ENCODE measurements at places on chromosomes 2 and 18. TPM values are rescaled to one million over a fixed set of nuclear protein-coding genes. Genes with fewer than 3 reads are reported as not detected.

- no peak overlapping the region for H3K27ac ChIP-seq
- H3K27me3 ChIP-seq: no peaks in the 10 kb centered on the region
- no peak for DNase-seq
Observed at GRCh38 chr2:156619021-156619539, 182.9 kb downstream of the GPD2 start.

The ALPP gene
- 0.08 TPM for total RNA-seq

DNA sequence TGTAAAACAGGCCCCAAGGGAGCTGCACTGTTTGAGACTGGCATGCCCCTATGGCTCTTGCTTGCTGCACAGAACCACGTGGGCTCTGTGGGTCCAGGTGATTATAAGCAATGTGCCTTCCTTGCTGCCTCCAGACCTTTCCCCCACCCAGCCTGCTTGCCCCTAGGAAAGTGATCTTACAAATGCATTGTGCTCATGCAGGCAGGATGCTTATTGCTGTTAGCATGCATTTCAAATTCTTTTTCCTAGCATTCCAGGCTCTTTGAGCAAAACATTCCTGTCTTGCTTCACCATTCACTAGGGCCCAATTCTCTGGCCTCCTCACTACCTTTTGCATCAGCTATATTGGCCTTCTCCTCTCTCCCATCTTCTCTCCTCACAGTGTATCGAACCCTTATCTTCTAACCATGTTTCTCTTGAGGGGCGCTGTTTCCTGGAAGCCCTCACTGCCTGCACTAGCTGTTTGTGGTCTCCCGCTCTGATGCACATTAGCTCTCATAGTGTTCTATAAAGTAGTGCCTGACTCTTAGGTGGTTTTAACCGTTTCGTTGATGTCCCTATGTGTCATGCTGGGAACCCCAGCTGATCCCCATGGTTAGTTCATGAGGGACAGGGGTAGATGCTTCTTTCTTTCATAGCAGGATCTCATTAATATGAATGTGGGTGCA is 152.9 kb upstream of the EPAS1 start:
- H3K27me3 ChIP-seq: no peaks in the 10 kb centered on the region
- H3K4me1 ChIP-seq: no peaks in the 10 kb centered on the region
- DNase-seq: no peak
- H3K36me3 ChIP-seq: peaks cover 4% of the 10 kb centered on the region

The NCKAP5 gene
- total RNA-seq: not detected

The NAT8 gene
- total RNA-seq: not detected

DNA sequence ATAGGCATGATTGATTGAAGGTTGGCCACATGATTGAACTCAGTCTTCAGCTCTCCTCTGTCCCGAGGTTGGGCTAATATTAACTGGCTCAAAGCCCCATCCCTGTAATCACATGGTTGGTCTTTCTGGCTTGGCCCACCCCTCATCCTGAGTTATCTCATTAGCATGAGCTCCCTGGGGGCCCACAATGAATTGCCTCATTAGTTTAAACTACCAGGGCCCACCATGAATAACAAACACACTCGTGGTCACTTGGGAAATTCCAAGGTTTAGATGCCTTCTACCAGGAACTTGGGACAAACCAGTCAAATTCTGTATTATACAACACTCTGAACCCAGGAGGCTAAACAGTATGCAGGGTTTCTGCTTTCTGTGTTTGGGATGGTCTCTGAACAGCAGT is 121.7 kb upstream of the B3GNT2 start:
- H3K4me1 ChIP-seq: no peaks in the 10 kb centered on the region
- no peak for DNase-seq
- H3K27ac ChIP-seq: no peak overlapping the region

- H3K4me3 ChIP-seq: peak overlapping the region; percentile 24
- peak overlapping the region; percentile 77 for H3K27ac ChIP-seq
- peak; percentile 70 for DNase-seq
- H3K27me3 ChIP-seq: no peaks in the 10 kb centered on the region
- peaks cover 16% of the 10 kb centered on the region for H3K4me1 ChIP-seq
- H3K36me3 ChIP-seq: no peaks in the 10 kb centered on the region
Observed at GRCh38 chr18:48997985-48998831, 47.4 kb upstream of the SMAD7 start.

- no peak for DNase-seq
- H3K4me1 ChIP-seq: no peaks in the 10 kb centered on the region
- no peak overlapping the region for H3K27ac ChIP-seq
- H3K36me3 ChIP-seq: no peaks in the 10 kb centered on the region
- no peaks in the 10 kb centered on the region for H3K27me3 ChIP-seq
Observed at GRCh38 chr2:209682646-209683045, 89.0 kb upstream of the UNC80 start.

DNA sequence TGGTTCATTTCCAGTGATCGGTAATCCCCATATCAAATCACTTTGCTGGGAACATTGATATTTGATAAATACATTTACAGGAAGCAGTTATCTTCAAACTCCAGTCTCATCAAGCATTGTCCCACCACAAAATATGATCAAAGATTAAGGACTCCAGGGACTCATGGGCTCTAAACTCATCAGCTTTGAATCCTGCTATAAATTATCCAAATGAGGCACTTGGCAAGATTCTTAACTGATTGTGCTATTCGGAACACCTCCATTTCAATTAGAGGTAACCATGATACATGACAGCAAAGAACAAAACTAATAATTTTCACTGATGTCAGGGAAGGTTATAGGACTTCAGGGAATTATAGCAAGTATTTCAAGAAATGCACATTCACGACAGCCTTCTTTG is 1088.1 kb upstream of the PIK3C3 start:
- no peaks in the 10 kb centered on the region for H3K4me1 ChIP-seq
- no peak for DNase-seq
- no peak overlapping the region for H3K4me3 ChIP-seq
- H3K36me3 ChIP-seq: no peaks in the 10 kb centered on the region
- no peaks in the 10 kb centered on the region for H3K27me3 ChIP-seq

The ERFE gene
- 10.5 TPM for total RNA-seq

The EVA1A gene
- not detected for total RNA-seq

GRCh38 chr2:119116411-119117295 is 41.9 kb downstream of the C1QL2 start:
- 0 out of 2 replicates have a peak, but pooled peaks cover 4% of the 10 kb centered on the region for H3K27me3 ChIP-seq
- no peak overlapping the region for H3K4me3 ChIP-seq
- H3K4me1 ChIP-seq: no peaks in the 10 kb centered on the region
- H3K27ac ChIP-seq: no peak overlapping the region

DNA sequence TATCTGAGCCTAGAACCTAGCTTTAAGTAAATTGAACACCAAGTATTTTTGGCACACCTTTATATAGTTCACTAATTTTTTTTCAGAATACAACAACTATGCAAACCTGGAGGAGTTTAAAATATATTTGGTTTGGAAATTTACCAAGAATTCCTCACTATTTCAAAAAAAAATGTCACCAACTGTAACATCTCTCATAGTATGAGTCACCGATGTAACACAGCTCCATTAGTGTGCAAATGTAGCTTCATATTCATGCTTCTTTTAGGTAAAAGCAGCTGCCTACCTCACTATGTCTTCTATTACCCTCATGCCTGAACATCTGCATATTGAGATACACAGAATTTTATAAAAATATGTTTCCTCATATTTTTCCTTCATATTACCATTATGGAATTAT is 80.5 kb downstream of the NRXN1 start:
- no peak overlapping the region for H3K4me3 ChIP-seq
- no peaks in the 10 kb centered on the region for H3K36me3 ChIP-seq
- H3K4me1 ChIP-seq: no peaks in the 10 kb centered on the region
- H3K27ac ChIP-seq: no peak overlapping the region
- no peak for DNase-seq

The MYOM1 gene
- 0.23 TPM for total RNA-seq

DNA sequence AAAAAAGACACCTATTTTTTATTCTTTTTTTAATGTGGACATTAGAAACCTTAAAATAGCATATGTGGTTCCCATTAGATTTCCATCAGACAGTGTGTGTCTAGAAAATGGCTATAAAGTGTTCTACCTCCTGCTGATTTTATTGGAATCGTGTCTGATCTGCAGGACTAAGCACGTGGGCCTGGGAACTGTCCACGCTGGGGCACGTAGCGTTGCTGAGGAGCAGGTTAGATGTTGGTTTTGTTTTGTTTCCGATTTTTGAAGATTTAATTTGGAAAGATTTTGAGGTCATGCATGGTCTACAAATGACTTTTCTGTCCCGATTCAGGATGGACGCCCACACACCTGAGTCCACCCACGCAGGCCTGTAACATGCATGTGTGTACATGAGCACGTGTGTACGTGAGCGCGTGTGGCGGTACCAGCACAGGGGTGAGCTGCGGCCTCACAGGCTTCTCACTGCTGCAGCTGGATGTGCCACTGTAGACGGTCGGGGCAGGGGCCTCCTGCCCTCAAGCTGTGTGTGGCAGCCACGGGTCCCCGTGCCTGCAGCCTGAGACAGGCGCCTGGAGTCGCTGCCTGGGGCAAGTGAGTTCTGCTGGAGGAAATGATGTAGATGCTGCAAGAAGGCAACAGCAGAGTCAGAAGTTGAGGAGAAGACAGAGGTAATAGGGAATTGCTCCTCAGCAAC is 99.7 kb upstream of the CTDP1 start:
- H3K36me3 ChIP-seq: peaks cover 6% of the 10 kb centered on the region
- no peak overlapping the region for H3K27ac ChIP-seq
- H3K4me1 ChIP-seq: peaks cover 19% of the 10 kb centered on the region
- no peaks in the 10 kb centered on the region for H3K27me3 ChIP-seq

GRCh38 chr18:55501982-55502710 is 85.8 kb downstream of the TCF4 start:
- no peak for DNase-seq
- H3K27me3 ChIP-seq: no peaks in the 10 kb centered on the region
- H3K36me3 ChIP-seq: no peaks in the 10 kb centered on the region
- peaks cover 6% of the 10 kb centered on the region for H3K4me1 ChIP-seq

- peak overlapping the region; percentile 46 for H3K27ac ChIP-seq
- H3K4me3 ChIP-seq: no peak overlapping the region
- peaks cover 4% of the 10 kb centered on the region for H3K36me3 ChIP-seq
- peaks cover 20% of the 10 kb centered on the region for H3K4me1 ChIP-seq
Observed at GRCh38 chr2:233413559-233414272, 59.4 kb downstream of the DGKD start.

The PPP1R7 gene
- total RNA-seq: 72.8 TPM

DNA sequence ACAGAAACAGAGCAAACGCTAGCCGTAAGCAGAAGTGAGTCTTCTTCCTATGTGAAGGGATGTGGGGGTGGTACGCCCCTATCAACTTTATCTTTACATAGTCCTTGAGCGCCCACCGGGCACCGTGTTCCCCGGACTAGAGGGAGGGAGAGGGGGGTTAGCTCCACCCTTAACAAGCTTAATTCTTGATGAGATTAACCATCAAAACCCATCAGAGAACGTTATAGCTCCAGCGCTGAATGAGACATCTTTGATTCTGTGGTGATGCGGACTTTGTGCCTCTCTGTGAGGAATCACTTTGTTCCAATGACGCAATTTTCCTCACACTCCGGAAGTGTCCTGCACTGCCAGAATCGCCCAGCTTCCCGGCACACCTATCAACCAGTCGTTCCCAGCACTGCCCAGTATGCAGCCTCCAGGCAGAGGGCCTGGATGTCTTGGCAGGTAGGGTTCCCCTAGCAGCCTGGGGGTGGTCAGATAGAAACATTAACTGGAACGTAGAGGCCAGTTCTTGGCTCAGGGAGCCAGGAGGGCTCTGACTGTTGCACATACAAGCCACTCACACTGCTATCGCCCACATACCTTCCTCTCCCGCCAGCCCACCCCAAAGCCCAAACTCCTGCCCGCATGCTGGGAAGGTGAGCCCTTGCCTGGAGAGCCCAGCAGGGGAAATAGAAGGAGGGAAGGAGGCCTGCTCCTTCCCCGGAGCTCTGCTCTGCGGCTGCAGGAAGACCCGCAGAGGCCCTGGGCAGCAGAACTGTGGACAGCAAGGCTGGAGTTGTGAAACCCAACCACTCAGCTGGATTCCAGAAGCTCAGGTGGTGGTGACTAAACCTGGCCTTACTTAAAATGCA is 1.9 kb upstream of the ODC1 start:
- peaks cover 2% of the 10 kb centered on the region for H3K36me3 ChIP-seq
- H3K27ac ChIP-seq: no peak overlapping the region
- H3K4me3 ChIP-seq: no peak overlapping the region
- peaks cover 29% of the 10 kb centered on the region for H3K4me1 ChIP-seq
- no peaks in the 10 kb centered on the region for H3K27me3 ChIP-seq

- peak overlapping the region; percentile 4 for H3K4me3 ChIP-seq
- peak overlapping the region; percentile 91 for H3K27ac ChIP-seq
- no peaks in the 10 kb centered on the region for H3K36me3 ChIP-seq
- H3K27me3 ChIP-seq: no peaks in the 10 kb centered on the region
Observed at GRCh38 chr2:47070155-47070919, 84.8 kb downstream of the STPG4 start.

The COLEC11 gene
- 0.51 TPM for total RNA-seq

DNA sequence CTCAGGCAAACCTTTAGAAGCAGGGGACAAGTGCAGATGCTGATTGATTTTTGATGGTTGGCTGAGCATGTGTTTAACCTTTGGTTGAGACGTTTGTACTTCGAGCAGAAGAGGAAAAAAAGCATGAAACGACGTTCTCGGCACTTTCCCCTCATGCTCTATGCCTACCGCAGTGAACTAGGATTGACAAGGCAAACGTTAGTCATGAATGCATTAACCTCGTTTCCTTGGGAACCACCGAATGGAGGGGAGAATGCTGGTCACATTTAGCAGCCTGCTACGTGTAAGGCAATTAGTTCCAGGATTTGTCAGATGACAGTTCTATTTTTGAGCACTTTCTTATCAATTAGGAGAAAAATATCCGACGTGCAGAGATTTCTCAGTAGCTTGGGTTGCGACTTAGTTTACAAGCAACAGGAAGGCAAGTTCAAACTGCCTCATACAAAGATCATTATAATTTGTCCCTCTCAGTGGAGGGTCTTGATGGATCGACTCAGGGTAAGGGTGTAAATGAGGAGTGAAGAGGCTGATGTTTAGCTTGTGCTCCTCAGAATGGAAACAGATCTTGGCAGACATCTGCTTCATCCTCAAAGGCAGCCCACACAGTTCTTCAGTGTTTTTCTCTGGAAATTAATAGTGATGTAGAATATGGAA is 47.4 kb upstream of the GPR45 start:
- no peak overlapping the region for H3K27ac ChIP-seq
- H3K4me3 ChIP-seq: no peak overlapping the region
- H3K4me1 ChIP-seq: no peaks in the 10 kb centered on the region
- no peaks in the 10 kb centered on the region for H3K27me3 ChIP-seq

The PDE11A gene
- total RNA-seq: 0.43 TPM

DNA sequence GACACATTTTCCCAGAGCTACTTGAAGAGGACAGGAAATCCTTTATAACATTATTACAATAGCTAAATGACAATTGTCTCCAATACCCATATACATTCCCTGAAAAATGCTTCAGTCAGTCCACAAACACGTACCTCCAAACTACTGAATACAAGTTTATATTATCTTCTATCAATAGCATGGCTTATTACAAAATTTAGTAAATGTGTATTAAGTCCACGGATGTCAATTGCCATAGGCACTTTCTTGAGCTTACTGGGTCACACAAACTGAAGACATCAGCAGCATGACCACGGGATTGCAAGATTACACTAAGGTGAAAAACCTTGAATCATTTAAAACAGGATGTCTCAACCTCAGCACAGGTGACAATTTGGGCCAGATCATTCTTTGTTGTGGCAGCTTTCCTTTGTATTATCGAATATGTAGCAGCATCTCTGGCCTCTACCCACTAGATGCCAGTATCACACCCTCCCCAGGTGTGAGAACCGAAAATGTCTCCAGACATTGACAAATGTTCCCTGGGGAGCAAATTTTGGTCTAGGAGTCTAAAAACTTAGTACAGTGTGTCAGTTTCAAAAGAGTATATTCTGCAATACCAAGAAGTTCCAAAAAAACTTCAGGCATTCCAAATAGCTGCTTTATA is 1.4 kb downstream of the MBD2 start:
- no peaks in the 10 kb centered on the region for H3K27me3 ChIP-seq
- no peak for DNase-seq
- peaks cover 4% of the 10 kb centered on the region for H3K4me1 ChIP-seq
- no peak overlapping the region for H3K27ac ChIP-seq
- H3K36me3 ChIP-seq: no peaks in the 10 kb centered on the region
- peak overlapping the region; percentile 62 for H3K4me3 ChIP-seq
